ENCODE measurements at places on chromosomes 5 and 9. TPM values are rescaled to one million over a fixed set of nuclear protein-coding genes. Genes with fewer than 3 reads are reported as not detected.

DNA sequence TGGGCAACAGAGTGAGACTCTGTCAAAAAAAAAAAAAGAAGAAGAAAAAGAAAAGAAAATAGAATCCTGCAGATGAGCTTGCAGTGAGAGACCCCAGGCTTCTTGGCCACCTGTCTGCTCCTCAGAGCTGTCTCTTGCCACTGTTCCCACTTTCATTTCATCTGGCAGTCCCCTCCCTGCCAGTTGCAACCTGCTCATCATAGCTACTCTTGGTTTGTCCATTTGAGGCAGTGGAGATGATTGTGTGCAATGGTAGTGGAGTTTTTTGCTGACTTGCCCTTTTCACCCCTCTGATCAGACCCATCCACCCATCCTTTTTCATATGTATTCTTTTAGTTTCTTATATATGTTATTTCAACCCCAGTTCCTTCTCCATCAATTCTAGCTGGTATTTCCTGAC is 28.7 kb downstream of the ANKRD33B start:
- DNase-seq: no peak

Gene SPATA31C1
- total RNA-seq: not detected

GRCh38 chr5:56803894-56804293 is 11.5 kb upstream of the MAP3K1 start:
- DNase-seq: no peak

GRCh38 chr9:26163931-26164330 is 485.7 kb upstream of the TUSC1 start:
- no peak for DNase-seq

GRCh38 chr9:21669701-21670100 is 132.7 kb upstream of the MTAP start:
- no peak for DNase-seq

Gene BARHL1
- total RNA-seq: not detected

Gene CFAP157
- not detected for total RNA-seq

Gene PROP1
- total RNA-seq: not detected

Gene SLC1A3
- total RNA-seq: 18.2 TPM

DNA sequence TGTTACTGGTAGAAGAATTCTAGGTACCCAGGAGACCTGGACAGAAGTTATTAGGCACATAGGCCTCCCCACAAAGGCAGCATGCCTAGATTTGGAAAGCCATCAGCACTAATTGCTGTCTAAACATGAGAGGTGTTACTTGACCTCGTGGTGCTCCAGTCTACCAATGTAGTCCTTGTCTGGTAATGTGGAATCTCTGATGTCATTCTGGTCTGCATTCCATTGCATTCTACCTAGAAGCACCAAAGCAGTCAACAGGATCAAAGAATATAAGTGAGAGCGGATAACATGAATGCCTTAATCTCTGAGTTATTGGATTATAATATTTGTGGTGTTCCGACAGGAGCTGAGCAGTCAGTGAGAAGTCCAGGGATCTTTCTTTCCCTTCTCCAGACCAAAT is 175.2 kb downstream of the PSAT1 start:
- no peak for DNase-seq

Gene DND1
- 0.35 TPM for total RNA-seq

- DNase-seq: no peak
These were observed 117.0 kb downstream of the TRPM6 start for GRCh38 chr9:74770508-74771261.

GRCh38 chr9:120505186-120505585 is 74.8 kb downstream of the CDK5RAP2 start:
- no peak for DNase-seq

- no peak for DNase-seq
These were observed 4.5 kb downstream of the FBXW5 start for GRCh38 chr9:136939996-136940525.

DNA sequence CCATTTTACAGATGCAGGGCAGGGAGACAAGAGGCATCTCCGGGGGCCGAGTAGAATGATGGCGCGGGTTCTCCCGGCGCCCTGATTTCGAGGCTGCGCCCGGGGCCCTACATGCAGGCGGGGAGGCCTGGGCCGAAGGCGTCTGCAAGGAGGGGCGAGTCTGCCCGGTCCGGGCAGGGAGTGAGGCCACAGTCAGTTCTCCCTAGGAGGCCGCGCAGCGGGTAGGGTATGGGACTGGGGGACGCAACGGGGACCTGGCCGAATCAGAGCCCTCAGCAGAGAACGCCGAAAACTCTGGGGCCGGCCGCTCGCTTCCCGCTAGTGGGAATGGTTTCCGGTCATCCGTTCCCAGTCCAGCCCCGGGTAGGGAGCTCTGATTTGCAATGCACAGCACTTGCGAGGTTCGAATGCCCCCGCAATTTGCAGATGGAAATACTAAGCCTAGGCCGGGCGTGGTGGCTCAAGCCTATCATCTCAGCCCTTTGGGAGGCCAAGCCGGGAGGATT is 6.4 kb downstream of the TLX3 start:
- no peak for DNase-seq

GRCh38 chr9:105694848-105695581 is 674 bp downstream of the TMEM38B start:
- peak; percentile 50 for DNase-seq

GRCh38 chr5:111224561-111225345 is 569 bp downstream of the CAMK4 start:
- DNase-seq: peak; percentile 13

DNA sequence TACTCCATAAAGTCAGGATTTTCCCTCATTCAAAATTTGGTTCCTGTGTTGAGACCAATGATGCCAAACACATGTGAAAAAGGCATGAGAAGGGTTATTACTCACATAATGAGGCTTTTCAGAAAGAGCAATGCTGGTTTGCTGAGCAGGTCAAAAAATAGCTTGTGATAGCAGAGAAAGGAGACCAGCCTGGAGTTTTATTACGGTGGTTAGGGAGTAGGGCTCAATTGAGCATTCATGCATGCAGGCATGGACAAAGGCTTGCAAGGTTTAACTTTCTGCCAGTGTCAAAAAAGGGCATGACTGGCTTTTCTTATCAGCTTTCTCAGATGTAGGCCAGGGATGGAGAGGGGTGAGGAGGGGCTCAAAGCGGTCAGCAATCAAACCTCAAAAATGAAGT is 628.3 kb downstream of the DNAH5 start:
- DNase-seq: no peak

Gene HSPB3
- not detected for total RNA-seq

Gene FBN2
- total RNA-seq: 81.6 TPM

GRCh38 chr5:56100439-56101176 is 105.8 kb upstream of the IL6ST start:
- no peak for DNase-seq

Data from foreskin keratinocyte (primary cell).